KG1 (cell line): ENCODE measurements at places on chromosomes 1 and 21.

DNA sequence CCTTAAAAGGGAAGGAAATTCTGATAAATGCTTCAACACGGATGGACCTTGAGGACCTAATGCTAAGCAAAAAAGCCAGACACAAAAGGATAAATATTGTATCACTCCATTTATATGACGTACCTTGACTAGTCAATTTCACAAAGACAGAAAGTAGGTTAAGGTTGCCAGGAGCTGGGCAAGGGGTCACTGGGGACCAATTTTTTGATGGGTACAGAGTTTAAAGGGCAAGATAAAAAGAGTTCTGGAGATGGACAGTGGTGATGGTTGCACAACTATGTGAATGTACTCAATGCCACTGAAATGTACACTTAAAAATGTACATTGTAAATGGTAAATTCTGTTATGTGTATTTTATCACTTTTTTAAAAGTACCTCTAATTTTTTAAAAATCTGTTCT, 32.1 kb upstream of the SLAMF9 start:
- no peak for DNase-seq

DNA sequence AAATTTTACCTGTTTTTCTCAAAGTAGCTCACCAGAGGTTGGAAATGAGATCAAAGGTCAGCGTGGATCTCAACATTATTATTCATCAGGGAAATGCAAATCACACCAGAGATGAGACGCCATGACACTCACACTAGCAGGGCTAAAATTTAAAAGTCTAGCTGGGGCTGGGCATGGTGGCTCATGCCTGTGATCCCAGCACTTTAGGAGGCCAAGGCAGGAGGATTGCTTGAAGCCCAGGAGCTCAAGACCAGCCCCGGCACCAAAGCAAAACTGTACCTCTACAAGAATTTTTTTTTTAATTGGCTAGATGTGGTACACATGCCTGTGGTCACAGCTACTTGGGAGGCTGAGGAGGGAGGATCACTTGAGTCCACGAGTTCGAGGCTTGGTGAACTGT, 41.4 kb upstream of the PCBP3 start:
- no peak for DNase-seq

- no peak for DNase-seq
These were observed 54.7 kb upstream of the NRIP1 start for GRCh38 chr21:15119486-15119885.

GRCh38 chr1:71033136-71033535, 14.5 kb downstream of the PTGER3 start:
- no peak for DNase-seq

DNA sequence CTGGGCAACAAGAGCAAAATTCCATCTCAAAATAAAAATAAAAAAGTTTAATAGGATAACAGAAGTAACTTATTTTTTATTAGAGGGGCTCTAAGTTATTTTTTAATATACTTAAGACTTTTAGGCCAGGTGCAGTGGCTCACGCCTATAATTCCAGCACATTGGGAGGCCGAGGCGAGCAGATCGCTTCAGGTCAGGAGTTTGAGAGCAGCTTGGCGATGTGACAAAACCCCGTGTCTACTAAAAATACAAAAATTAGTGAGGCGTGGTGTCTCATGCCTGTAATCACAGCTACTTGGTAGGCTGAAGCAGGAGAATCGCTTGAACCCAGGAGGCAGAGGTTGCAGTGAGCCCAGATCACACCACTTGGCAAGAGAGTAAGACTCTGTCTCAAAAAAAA, 180.5 kb upstream of the NR5A2 start:
- no peak for DNase-seq

GRCh38 chr1:77950873-77951272, 28.0 kb downstream of the FUBP1 start:
- no peak for DNase-seq

- DNase-seq: no peak
These were observed 212.3 kb downstream of the KAZN start for GRCh38 chr1:14810595-14811361.

DNA sequence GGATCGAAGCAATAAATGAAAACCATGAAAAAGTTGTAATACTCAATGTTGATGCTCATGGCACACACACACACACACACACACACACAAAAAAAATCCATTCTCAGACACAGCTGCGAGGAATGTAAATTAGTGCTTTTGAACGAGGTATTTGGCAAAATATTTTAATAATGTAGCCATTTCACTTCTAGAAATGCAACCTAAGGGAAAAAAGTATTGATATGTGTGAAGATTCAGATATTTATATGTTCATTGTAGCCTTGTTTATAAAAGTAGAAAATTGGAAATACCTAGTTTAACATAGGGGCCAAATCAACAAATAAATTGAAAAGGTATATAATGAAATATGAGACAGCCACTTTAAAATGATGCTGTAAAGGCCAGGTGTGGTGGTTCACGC, 3.8 kb downstream of the PLEKHA6 start:
- DNase-seq: no peak

GRCh38 chr1:153928791-153929341, 6.1 kb upstream of the GATAD2B start:
- no peak for DNase-seq
